DMS79 (cell line): ENCODE measurements at places on chromosomes 13 and 19.

GRCh38 chr13:29362849-29363604 is 232.5 kb downstream of the SLC7A1 start:
- peak; percentile 5 for DNase-seq

GRCh38 chr13:97274829-97275649 is 52.9 kb downstream of the MBNL2 start:
- DNase-seq = no peak

DNA sequence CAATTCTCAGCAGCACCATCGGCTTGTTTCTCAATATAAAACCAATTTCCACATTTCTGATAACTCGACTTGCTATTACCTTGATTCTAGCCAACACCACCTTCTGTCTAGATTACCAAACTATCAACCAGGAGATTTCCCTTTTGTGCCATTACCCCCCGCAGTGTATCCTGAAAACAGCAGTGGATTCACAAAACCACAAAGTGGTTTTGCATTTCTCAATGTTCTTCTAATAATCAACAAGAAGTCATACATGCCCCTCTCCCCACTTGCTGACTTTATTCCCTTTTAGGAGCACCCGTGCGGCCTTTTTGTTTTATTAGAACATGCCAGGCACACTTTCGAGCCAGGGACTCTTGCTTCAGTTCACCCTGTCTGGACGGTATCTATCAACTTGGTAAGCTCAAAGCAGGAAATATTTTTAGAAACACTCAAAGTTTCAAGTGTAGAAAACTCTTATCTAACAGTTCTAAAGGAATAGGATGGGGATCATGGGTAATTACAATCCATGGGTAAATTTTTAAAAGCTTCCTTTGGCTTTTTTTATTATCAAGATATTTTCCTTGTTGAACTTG is 967.4 kb downstream of the EFNB2 start:
- no peak for DNase-seq

- DNase-seq = no peak
Measured at GRCh38 chr19:8064911-8065874, 12.6 kb downstream of the CCL25 start.

GRCh38 chr13:65342541-65343337 is 1887.4 kb downstream of the PCDH9 start:
- no peak for DNase-seq

- DNase-seq = peak; percentile 42
Measured at GRCh38 chr19:14138576-14139265, 2.3 kb upstream of the ASF1B start.

- no peak for DNase-seq
Measured at GRCh38 chr19:31160336-31160926, 188.8 kb downstream of the TSHZ3 start.

- no peak for DNase-seq
Measured at GRCh38 chr13:92172191-92172590, 773.8 kb downstream of the GPC5 start.

DNA sequence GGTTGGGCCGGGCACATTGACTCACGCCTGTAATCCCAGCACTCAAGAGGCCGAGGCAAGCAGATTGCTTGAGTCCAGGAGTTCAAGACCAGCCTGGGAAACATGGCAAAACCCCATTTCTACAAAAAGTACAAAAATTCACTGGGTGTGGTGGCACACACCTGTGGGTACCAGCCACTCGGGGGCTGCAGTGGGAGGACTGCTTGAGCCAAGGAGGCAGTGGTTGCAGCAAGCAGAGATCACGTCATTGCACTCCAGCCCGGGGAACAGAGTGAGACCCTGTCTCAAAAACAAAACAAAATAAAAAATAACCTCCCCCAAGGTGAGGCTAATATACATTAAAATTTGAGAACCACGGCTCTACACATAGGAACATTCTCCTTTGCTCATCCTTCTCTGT is 24.9 kb downstream of the NLRP13 start:
- no peak for DNase-seq

DNA sequence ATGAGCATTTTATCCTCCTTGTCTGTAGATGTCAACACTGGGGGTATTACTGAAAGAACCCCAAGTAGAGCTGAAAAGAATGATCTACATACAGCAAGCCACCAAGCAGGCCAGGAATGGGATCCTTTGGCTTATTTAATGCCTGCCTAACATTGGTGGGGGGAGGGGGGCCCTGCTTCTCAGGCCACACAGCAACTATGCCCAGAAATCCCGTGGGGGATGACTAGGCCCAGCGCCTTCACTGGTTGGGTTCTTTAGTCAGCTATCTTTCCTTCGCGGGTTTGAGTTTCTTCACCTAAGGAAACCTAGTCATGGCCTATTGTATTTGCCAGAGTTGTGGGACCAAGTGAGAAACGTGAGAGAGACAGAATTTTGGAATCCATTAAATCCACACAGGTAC is 80.5 kb downstream of the CCNA1 start:
- DNase-seq = no peak

DNA sequence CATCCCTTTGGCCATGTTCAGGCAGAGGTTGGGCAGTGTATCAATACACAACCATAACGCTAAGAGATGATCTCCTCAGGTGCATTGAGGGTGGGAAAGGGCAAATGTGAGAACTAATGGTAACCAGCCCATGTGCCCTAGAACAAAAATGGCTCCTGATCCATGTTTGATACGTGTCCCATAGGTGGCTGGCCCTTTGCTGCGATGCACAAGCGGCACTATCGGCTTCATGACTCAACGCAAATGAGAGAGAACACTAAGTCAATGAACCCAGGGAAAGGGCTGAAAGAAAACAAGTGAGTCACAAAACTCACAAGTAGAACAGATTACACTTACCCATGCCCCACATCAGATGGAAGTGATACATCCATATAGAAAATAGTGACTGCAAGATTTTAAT is 201.7 kb downstream of the ABCC4 start:
- DNase-seq = no peak

DNA sequence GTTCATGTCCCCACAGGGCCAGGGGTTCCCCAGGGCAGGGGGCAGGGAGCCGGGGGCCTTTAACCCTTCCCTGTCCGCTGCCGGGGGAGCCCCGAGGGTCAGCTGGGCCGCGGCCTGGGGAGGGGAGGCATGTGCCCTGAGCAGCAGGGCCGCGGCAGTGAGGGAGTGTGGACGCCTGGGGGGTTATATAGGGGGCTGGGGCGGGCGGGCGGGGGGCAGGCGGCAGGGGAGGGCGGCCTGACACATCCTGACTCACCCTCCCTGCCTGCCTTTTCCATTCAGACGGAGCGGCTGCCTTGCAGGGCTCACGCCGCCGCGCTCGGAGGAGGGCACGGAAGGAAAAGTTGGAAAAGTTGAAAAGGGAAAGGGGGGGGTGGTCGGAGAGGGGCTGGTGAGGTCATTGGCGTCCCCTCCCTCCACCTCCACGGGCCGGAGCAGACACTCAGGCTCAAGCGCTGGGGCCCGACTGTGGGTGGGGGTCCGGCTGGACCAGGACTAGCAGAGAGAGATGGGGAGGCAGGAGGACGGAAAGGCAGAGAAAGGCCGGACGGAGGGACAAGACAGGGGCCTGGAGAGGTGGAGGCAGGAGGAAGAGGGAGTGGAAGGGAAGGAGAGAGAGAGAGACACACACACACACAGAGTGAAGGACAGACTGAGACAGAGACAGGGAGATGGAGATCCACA is at the start of gene IL11:
IL11 (minus strand) TSS at position 159 of the 684 bp plus-strand sequence; CDS start at position 6, 153 bp downstream.
- DNase-seq = no peak
